ENCODE measurements at places on chromosomes 6 and 20. TPM values are rescaled to one million over a fixed set of nuclear protein-coding genes. Genes with fewer than 3 reads are reported as not detected.

The RFX6 gene
- total RNA-seq, result not detected

- DNase-seq, result no peak
Measured at GRCh38 chr20:25037288-25038102, 20.4 kb downstream of the ACSS1 start.

GRCh38 chr6:158892266-158892665 lies 73.1 kb upstream of the EZR start:
- DNase-seq, result no peak

The HEY2 gene
- 4.3 TPM for total RNA-seq

The SMLR1 gene
- not detected for total RNA-seq

- no peak for DNase-seq
Measured at GRCh38 chr20:310645-311044, 13.3 kb downstream of the ZCCHC3 start.

The MUCL3 gene
- total RNA-seq, result 0.18 TPM

- DNase-seq, result no peak
Measured at GRCh38 chr20:47652301-47652700, 133.0 kb downstream of the SULF2 start.

GRCh38 chr20:56833427-56833826 lies 204.3 kb downstream of the TFAP2C start:
- DNase-seq, result no peak

The SCAND1 gene
- total RNA-seq, result 37.8 TPM

DNA sequence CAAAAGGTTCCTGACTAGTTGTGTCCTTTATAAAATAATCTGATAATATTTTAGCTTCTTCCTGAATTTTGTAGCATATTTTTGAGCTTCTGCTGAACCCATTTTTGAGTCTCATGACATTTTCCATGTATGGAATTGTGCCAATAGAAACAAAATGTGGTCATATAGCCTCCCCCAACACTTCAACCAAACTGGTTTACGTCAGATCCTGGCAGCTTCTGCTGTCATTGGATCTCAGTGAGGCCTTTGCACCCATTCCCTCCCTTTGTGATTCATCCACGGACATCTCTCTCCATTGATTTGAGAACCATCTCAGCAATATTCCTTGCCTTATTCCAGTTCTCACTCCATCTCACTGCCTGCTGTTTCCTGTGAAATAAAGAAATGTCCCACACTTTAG lies 166.0 kb upstream of the PROKR2 start:
- no peak for DNase-seq

Measured in sciatic nerve (tissue), 2 donors.